Esophagus mucosa (tissue), 1 donor: ENCODE measurements at places on chromosomes 5 and 9. TPM values are rescaled to one million over a fixed set of nuclear protein-coding genes. Genes with fewer than 3 reads are reported as not detected.

FLT4 gene
- total RNA-seq, result 1.9 TPM

TAF11L4 gene
- total RNA-seq, result not detected

ACOT12 gene
- not detected for total RNA-seq

PCYOX1L gene
- total RNA-seq, result 6.5 TPM

SLC1A1 gene
- total RNA-seq, result 1.4 TPM

GPX8 gene
- 6.3 TPM for total RNA-seq

EIF4E1B gene
- total RNA-seq, result not detected

ATP10B gene
- 12.1 TPM for total RNA-seq

CBY3 gene
- total RNA-seq, result not detected

ZDHHC12 gene
- 54.4 TPM for total RNA-seq

NTMT1 gene
- 18.8 TPM for total RNA-seq

LECT2 gene
- total RNA-seq, result not detected

PCDHB8 gene
- 0.40 TPM for total RNA-seq

CEP72 gene
- total RNA-seq, result 8.2 TPM

C9orf50 gene
- total RNA-seq, result not detected

ARID3C gene
- total RNA-seq, result not detected

IL31RA gene
- total RNA-seq, result 0.68 TPM

SH3GL2 gene
- not detected for total RNA-seq

NR5A1 gene
- not detected for total RNA-seq

ANKRD18A gene
- total RNA-seq, result 3.0 TPM

FAM114A2 gene
- 24.4 TPM for total RNA-seq

QSOX2 gene
- total RNA-seq, result 3.0 TPM

SNX18 gene
- 16.2 TPM for total RNA-seq
